ENCODE measurements at places on chromosomes 2 and 18.

GRCh38 chr2:182636699-182637098 lies 79.4 kb upstream of the DNAJC10 start:
- no peak for DNase-seq

GRCh38 chr2:56195563-56195962 lies 11.8 kb downstream of the CCDC85A start:
- DNase-seq, result no peak

DNA sequence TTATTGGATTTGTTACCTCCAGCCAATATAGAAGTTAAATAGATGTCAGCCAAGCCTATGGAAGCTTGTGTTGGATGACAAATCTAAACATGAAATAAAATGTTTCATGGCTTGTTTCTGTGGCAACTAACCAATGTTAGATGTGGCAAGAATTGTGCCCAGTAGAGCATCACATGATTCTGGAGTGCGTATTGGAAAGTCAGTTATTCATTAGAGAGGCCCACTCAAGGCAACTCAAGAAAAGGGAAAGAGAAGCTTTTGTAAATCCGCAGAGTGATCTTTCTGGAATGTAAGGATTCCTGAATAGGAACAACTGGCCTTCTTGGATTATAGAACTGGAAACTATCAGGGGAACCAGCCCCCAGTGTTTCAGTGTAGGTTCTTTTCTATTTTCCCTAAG lies 162.9 kb downstream of the TMEM247 start:
- no peak for DNase-seq

- no peak for DNase-seq
Measured at GRCh38 chr2:41854227-41854626, 193.6 kb upstream of the PKDCC start.

GRCh38 chr2:53467467-53468180 lies 300.0 kb upstream of the CHAC2 start:
- no peak for DNase-seq

- no peak for DNase-seq
Measured at GRCh38 chr2:29202819-29203495, 87.7 kb downstream of the CLIP4 start.

GRCh38 chr2:71833855-71834560 lies 313.7 kb downstream of the CYP26B1 start:
- no peak for DNase-seq

DNA sequence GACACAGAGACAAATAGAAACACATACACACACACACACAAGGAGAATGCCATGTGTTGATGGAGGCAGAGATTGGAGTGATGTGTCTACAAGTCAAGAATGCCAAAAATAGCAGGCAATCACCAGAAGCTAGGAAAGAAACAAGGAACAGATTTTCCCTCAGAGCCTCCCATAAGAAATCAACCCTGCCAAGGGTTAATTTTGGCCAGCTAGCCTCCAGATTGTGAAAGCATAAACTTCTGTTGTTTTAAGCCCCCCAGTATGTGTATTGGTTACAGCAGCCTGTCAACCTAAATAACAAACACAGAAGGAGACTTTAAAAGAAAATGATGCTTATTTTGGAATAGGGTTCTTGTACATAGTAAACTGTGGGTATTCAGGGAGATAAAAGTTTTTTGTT lies 5.6 kb upstream of the STK39 start:
- DNase-seq, result no peak

GRCh38 chr2:213451542-213452239 lies 167.4 kb downstream of the SPAG16 start:
- no peak for DNase-seq
